Renal cortex interstitium (tissue), 15 donors: ENCODE measurements at places on chromosomes 1 and 21. TPM values are rescaled to one million over a fixed set of nuclear protein-coding genes. Genes with fewer than 3 reads are reported as not detected.

GRCh38 chr21:40335704-40336103, 468.5 kb downstream of the PCP4 start:
- DNase-seq, result no peak

DNA sequence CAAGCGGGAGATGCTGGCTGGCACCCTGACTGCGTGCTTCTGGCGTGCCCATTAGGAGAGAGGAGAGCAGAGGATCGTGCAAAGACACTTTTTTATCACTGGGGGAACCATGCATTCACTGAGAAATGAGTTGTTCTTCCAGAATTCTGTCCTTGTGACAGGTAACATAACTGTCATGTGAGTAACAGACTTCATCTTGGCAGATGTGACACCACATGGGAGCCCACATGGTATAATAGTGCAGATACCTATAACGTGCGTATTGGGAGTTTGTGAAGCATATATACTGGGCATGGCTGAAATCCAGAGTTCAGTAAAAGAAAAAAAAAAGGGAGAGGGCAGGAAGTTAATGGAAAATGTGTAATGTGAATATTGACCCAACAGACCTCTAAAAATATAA, 159.6 kb upstream of the BACE2 start:
- no peak for DNase-seq

DNA sequence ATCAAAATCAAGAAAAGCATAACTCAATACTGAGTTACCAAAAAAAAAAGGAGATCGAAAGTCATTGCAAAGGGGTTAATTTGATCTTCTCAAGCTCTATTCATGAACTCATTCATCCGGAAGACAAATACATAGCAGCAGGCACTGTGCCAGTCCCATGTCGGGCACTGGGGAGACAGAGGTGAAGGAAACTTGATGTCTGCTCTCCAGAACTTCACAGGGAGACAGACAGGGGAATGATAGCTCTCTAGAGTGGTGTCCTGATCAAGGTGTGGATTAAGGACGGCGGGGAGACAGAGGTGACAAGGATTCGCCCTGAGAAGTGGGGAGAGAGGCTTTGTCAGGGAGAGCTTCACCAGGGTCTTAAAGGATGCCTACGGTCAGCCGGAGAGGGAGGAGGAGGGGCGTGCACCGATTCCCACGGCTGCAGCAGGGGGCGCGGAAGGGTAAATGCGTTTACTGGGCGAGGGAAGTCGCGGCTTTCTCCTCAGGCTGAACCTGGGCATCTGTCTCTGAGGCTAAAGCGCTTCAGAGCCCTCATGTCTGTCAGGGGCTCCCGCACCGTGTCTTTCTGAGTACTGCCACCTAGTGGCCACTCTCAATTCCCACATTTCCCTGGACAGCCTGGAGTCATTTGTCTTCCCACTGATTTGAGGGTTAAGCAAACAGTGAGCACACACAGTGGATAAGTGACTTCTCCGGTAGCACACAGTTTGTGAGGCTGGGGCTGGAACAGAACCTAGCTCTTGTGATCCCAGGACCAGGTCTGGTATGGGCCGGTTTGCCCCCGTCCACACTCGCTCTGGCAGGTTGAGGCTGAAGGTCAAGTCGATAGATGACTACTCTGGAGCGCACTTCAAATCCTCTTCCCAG, 152.8 kb downstream of the TENT5C start:
- DNase-seq, result peak; percentile 59

GRCh38 chr1:22953057-22953739, 19.5 kb downstream of the LACTBL1 start:
- DNase-seq, result no peak

GRCh38 chr1:150532860-150533259, 16.3 kb upstream of the ADAMTSL4 start:
- DNase-seq, result no peak

The LCE1D gene
- polyA plus RNA-seq, result not detected

DNA sequence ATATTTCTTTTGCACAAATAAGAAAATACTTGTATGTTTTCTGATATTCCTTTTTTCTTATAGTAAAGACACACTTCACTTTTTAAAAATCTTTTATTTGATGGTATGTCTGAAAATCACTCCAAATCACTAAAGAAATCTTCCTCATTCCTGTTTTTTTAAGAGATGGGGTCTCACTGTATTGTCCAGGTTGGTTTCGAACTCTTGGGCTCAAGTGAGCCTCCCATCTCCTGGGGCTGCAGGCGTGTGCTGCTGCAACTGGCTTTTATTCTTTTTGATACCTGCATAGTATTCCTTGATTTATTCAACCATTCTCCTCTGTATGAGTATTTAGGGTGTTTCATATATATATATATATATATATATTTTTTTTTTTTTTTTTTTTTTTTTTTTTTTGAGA, 88.1 kb downstream of the OSBPL9 start:
- DNase-seq, result no peak

- peak; percentile 82 for DNase-seq
Measured at GRCh38 chr1:153568367-153569099, 2.9 kb upstream of the S100A2 start.

The SIK1 gene
- 2.7 TPM for polyA plus RNA-seq

- DNase-seq, result no peak
Measured at GRCh38 chr1:161885003-161885402, 118.9 kb downstream of the ATF6 start.

- no peak for DNase-seq
Measured at GRCh38 chr1:182389619-182390047, 2.0 kb downstream of the GLUL start.

The KRTAP6-2 gene
- polyA plus RNA-seq, result not detected

DNA sequence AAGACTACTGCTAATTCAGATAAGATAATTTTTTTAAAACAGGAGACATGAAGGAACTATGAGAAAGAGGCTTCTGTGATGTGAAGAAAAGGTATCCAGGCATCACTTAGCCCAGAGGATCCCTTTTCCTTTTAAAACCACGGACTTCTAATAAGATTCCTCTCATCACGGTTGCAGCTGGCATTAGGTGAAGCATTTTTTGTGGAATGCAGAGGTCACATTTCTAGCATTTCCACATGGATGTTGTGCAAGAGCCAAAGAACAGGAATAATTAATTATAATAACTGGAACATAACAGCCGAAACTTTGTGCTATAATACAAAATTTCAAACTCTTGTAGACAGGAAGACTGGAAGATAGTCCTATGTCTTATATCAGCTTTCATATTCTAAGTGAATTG, 27.6 kb downstream of the CYP2J2 start:
- no peak for DNase-seq

DNA sequence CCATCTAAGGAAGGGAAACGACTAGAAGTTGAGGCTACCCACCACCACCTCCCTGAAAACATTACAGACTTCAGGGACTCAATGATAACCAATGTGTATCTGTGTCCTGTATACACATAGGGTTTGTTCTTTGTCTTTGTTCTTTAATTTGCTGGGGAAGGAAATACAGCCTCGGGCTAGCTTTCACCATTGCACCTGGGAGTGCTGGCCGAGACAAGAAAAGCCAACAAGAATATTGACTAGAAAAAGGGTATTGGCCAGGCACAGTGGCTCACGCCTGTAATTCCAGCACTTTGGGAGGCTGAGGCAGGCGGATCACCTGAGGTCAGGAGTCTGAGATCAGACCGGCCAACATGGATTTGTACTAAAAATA, 50.4 kb downstream of the MDM4 start:
- no peak for DNase-seq

- no peak for DNase-seq
Measured at GRCh38 chr1:35886577-35887431, 3.8 kb downstream of the AGO1 start.

GRCh38 chr21:41250519-41250918, 66.1 kb upstream of the FAM3B start:
- no peak for DNase-seq

GRCh38 chr1:161106431-161106830, 8.3 kb downstream of the KLHDC9 start:
- DNase-seq, result no peak

DNA sequence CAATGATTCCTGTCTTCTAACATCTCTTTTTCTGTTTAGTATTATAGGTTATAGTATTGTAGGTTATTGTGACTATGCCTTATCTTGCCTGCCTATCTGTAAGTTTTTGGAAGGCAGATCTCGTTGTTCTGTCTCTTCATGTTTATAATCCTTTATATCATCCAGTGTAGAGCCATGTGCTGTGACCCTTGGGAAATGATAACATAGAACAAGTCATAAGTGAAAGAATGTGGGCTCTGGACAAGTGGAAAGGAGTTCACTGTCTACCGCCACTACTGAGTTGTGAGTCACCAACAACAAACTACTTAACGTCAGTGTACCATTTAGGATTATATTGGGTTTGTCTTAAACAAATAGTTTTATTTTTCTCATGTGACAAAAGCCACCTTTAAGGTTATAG, 139.3 kb downstream of the LYPLAL1 start:
- DNase-seq, result no peak

DNA sequence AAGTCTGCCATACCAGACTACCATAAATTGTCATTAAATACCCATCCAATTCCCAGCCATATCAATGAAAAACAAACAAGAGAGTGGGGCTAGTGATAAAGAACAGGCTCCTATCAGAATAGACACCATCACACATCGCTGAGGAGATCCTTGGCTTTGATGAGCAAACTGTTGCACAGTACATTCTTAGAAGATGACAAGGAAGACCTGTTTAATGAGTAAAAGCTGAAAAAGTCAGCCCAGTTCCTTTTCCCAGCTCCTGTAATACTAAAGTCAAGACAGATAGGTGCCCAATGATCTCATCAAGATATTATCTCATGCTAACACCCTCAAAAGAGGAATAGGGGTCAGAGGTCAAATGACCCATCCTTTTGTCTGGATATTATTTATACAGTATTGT, 164.5 kb upstream of the COA6 start:
- no peak for DNase-seq
